ENCODE measurements at places on chromosomes 11 and 22.
A peak's percentile ranks its signal among the peaks of the same experiment; 100 is the strongest.

- no peak for DNase-seq
Observed at GRCh38 chr11:87239001-87239400, 201.3 kb downstream of the TMEM135 start.

- DNase-seq = no peak
Observed at GRCh38 chr11:78768971-78769370, 194.3 kb upstream of the NARS2 start.

DNA sequence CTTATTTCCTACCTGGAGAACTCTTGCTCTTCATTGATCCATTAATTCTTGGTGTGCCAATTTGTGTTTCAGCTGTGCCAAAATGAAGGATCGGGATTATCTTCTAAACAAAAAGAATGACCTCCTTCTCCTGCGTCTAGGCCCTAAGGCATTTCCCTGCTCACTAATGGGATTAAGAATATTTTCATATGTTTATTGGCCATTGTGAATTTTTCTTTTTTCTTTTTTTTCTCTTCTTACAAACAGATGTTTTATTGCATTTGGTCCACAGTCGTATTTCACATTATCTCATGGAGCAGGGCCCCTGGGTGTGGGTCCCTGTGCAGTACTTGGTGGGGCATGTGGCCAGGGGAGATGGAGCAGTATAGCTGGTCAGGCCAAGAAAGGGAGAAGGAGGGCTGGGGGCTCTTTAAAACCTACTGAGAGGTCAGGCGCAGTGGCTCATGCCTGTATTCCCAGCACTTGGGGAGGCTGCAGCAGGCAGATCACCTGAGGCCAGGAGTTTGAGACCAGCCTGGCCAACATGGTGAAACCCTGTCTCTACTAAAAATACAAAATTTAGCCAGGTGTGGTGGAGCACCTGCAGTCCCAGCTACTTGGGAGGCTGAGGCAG is 35.3 kb upstream of the HORMAD2 start:
- no peak for DNase-seq

DNA sequence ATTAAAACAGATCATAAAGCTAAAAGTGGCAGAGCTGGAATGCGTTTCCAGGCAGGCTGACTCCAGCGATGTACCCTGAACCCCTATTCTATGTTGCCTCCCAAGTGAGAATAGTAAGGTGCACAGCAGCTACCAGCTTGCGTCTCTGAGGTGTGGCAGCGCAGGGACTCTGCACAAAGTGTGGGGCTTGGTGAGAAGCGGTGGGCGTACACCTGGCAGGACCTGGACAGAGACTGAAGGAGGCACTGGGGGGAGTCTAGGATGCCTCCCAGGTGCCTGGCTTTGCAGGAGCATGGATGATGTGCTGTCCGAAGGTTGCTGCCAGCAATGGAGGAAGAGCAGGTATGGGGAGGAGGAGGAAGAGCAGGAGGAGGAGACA is 42.9 kb downstream of the AMPD3 start:
- no peak for DNase-seq

DNA sequence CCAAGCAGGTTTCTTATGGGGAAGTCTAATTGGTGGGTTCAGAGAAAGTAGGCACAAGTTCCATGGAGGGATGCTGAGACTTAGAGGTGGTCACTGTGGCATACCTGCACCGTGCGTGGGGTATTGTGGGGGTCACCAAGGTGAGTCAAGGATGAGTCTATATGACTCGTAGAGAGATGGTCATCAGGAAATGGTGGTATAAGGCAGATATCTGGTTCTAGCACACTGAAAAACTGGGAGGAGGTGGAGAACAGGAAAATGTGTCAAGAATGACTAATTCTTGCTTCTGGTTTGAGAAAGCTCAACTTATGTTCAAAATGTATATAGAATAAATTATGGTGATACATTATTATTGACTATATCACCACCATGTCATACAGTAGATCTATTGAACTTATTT is 258.1 kb downstream of the RAB38 start:
- no peak for DNase-seq

GRCh38 chr11:67983951-67984350 is 19.9 kb downstream of the UNC93B1 start:
- no peak for DNase-seq

DNA sequence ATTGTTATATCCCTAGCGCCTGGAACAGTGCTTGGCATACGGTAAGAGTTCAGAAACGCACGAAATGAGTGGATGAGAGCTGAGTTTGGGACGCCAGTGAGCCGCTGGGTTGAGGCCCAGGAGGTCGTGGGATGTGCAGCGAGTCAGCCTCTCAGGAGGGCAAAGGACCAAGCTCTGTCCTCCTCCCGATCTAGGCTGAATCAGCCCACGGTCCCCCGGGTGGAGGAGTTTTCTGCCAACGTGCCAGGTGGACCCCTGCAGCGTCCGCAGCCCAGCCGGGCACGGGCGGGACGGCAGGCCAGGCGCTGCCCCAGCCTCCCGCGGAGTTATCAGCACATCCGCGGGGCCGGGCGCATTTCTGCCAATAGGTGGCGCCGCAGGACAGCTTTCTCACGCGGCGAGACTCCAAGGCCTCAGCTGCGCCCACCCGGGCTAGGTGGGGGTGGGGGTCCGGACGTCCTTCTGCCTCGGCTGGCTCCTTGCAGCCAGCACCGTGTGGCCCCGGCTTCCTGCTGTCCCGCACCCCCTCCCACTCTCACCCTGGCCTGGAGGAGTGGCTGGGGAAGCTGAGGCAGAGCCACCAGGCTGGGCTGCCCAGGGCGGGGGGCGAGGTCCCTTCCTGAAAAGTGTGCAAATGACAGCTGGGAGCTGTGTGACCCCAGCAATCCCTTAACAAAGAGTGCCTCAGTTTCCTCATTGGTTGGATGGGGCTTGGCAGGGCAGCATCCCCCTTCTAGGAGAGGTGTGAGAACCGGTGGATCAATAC is 2.2 kb upstream of the RPS19BP1 start:
- peak; percentile 16 for DNase-seq

DNA sequence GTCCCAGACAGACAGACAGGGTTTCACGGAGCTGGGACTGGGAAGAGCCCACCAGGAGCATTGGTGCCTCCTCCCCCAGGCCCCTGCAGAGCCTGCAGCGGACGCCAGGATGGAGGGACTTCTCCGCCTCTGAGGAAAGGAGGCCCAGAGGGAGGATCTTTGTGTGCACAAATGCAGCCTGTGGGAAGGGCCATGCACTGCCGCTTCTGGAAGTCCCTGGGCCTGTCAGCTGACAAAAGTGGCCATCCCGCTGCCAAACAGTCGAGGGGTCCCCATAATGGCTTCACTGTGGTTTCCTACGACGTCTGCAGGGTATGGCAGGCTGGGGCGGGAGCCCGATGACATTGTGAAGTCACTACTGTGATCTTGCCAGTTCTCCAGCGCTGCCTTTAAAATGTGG is 73.8 kb downstream of the TP53I11 start:
- DNase-seq = no peak

GRCh38 chr11:70099578-70100279 is 21.6 kb downstream of the ANO1 start:
- no peak for DNase-seq

- DNase-seq = no peak
Observed at GRCh38 chr11:78586452-78587046, 11.9 kb upstream of the NARS2 start.

DNA sequence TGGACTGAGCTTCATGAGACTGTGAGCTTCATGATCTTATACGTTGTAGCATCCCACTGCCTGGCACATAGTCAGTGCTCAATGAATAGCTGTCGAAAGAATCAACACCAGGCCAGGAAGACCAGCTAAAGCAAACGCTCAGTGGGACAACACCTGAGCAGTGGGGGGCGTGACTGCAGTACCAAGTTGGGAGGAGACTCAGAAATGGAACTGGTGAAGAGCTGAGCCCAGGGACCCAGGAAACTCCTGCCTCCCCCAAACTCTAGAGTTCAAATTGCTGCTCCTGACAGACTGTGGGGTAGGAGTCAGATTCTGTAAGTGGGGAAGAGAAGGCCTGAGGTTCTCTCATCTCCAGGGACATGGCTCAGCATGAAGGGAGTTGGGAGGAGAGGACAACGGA is 59.3 kb downstream of the MORC2 start:
- DNase-seq = no peak

- no peak for DNase-seq
Observed at GRCh38 chr11:67286621-67287333, 2.3 kb upstream of the ANKRD13D start.

- no peak for DNase-seq
Observed at GRCh38 chr11:59216641-59217564, 4.2 kb upstream of the MPEG1 start.

DNA sequence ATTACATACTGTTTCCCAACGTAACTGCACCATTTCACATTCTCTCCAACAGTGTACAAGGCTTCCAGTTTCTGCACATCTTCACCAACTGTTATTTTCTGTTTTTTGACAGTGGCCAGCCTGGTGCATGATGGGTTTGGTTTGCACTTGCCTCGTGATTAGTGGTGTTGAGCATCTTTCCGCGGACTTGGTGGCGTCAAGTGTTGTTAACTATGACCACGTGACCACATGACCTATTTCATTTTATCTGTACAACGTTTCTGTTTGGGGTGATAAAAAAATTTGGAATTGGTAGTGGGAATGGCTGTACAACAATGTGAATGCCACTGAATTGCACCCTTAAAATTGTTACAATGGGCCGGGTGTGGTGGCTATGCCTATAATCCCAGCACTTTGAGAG is 2.5 kb upstream of the YPEL1 start:
- DNase-seq = no peak

DNA sequence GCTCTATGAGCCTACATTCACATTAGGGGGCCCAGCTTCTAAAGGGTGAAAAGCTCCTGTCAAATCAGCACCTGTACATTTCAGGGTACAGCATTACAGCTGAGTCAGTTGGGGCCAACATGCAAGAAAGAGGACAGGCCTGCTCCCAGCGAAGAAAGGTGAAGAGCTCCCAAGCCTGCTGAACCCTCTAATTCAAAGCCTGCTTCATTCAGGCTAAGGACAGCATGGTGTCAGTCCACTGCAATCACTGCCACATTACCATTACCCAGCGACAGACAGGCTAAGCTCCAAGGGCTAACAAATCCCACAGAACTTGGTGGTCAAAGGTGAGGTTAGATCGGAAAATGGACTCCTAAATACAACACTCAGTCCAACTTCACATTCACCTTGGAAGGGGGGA is 65.4 kb upstream of the CHRM4 start:
- no peak for DNase-seq

DNA sequence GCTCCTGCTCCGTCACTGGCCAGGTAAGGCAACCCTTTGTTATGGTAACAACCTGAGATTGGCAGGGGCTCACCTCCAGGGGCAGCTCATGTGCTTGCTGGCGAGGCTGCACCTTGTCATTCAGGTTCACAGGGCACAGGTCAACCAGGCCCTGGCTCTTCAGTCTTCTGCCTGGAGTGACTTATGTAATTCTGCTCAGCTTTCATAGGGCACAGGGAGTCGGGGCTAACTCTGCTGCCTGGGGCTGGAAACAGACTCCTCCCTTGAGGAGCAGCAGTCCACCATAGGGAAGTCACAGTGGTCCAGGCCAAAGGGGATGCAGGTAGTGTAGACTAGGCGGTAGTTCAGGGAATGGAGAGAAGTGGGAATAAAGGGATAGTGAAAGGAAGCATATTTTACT is 1.5 kb upstream of the MIF start:
- DNase-seq = no peak

GRCh38 chr11:116420030-116420429 is 352.8 kb downstream of the BUD13 start:
- DNase-seq = no peak

- DNase-seq = no peak
Observed at GRCh38 chr22:17120711-17121232, 388 bp downstream of the TMEM121B start.

- DNase-seq = no peak
Observed at GRCh38 chr22:36374603-36375024, 13.2 kb downstream of the MYH9 start.

DNA sequence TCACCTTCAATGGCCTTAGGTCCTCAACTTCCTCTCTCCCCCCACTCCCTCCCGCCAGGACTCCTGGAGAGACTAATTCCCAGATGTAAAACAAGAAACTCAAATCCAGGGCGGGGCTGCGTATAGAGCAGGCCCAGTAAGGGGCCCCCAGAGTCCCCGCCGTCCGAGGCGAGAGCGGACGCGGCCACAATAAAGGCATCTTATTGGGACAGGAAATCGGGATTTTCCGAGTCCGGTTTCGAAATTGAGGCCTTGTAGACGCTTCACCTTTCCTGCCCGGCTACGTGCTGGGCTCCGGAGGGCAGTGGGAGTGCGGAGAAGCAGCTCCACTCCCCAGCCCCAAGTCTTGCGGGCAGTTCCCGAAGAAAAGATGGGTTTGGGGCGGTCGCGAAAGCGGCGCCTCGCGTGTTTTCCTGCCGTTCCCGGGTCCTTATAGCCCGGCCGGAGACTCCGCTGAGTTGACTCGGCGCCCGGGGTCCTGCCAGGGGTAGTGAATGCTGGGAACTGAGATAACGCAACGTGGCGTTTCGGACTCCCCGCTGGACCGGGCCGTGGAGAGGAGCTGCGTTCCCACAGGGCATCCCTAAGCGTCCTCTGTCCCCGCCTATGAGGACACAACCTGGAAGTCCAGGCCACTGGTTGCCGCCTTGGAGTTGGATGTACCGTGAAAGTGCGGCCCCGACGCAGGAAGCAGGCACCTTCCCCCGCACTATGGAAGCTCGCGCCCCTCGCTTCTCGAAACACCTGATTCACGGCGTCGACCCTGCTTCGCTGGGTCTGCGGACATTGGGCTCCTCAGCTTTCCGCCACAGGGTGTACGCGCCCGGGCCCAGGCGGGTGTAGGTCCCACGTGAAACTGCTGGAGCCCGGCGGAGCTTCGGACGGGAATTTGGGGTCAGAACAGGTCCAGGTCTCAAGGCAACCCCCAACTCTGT is 4.8 kb upstream of the CHRM1 start:
- no peak for DNase-seq

- DNase-seq = no peak
Observed at GRCh38 chr11:65780770-65781151, at the start of gene AP5B1. Gene AP5B1 (minus strand): TSS chr11:65780976. CDS start chr11:65780591, 385 bp downstream.

- no peak for DNase-seq
Observed at GRCh38 chr11:44770401-44770800, 43.6 kb downstream of the TSPAN18 start.

- no peak for DNase-seq
Observed at GRCh38 chr11:129732941-129733340, 82.7 kb upstream of the TMEM45B start.

- no peak for DNase-seq
Observed at GRCh38 chr11:828506-829175, 922 bp downstream of the CRACR2B start.

DNA sequence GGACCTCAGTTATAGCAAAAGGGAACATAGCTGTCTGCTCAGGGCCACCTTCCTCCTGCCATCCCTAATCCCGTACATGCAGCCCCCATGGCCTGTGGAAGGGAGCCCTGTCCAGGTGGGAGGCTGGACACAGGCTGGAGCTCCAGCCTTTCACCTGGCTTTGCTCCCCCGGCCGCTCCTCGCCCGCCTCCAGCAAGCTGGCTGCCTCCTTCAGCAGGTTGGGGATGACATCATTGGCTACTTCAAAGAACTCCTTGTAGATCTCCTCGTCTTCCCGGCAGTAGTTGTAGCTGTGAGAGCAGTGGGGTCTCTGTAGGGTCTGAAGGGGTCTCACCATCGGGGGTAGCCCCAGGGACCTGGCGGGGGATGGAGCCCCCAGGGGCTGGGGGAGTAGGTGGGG is 2.5 kb upstream of the MAP4K2 start:
- no peak for DNase-seq

- no peak for DNase-seq
Observed at GRCh38 chr11:64136765-64137441, 29.0 kb downstream of the MACROD1 start.
